ENCODE measurements at places on chromosomes 16 and 17.

DNA sequence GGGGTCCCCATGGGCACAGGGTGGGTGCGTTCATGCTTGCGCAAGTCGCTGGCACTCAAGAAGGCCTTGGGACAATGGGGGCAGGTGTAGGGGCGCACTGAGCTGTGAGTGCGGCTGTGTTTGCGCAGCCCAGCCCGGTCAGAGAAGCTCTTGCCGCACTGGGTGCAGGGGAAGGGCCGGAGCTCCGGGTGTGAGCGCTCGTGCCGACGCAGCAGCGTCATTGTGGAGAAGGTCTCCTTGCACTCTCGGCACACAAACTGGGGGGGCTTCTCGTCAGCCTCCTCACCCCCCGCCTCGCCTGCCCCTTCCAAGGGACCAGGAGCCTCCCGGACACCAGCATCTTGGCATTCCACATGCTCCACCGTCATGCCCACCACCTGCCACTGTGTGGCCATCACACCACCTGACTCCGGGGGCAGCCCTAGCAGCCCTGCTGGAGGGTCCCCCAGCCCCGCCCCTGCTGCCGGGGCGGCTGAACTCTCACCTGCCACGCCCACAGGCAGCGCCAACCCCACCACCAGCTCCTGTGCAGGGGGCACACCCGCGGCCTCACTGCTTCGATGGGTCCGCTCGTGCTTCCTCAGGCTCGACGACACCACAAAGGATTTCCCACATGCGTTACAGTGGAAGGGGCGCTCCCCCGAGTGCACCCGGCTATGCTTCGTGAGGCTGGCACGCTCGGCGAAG is 12.8 kb downstream of the ZNF668 start:
- DNase-seq, result no peak

DNA sequence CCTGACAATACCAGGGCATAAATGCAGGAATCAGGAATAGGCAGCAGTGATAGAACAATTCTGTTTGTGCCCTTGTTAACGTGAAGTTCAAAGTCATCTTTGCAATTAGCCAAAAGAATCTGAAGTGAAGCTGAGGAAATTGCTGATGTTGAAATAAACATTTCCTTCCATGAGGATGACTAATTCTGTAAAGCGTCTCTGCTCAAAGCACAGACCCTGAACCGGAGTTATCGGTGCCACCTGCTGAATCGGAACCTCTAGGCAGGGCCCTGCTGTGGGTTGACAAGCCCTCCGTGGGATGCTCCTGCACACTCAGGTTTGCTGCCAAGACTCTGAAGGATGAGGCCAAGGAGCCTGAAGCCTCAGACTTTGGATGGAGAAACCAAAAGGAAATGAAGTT is 37.0 kb upstream of the CDH1 start:
- DNase-seq, result peak; percentile 9

DNA sequence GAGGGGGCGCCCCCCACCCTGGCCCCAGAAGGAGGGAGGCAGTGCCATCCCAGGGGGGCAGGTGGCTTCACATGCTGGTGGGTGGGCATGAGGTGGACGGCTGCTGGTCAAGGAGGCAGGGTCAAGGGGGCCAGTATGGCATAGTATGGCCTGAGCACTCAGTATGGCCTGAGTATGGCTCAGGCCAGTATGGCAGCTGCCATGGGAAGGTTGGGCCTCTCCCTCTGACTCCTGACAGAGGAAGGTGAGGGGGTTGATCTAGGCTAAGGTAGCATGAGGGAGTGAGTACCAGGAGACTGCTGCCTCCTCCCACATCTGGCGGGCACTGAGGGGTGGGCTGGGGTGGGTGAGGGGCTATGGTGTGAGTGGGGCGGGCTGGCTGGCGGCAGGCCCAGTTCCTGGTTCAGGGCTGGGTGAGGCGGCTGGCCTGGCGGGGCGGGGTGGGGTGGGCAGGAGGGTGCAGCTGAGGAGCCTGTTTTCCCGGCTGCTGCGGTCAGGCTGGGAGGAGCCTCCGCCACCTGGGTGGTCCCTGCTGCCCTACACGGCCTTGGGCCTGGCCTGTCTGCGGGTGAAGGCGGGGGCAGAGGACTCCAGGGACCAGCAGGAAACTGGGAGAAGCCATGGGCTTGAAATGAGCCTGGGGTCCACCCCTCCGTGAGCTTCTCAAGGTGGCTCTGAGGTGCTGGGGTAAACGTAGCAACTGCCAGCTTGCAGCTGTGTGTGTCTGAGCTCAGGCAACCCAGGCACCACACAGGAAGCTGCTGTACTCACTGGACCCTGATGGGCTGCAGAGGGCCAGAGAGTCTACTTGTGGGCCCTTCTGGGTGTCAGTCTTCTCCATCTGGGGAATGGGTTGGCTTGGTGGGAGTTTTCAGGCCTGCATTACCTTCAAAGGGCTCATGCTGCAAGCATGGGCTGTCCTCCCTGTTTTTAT is 57.0 kb downstream of the RAI1 start:
- peak; percentile 40 for DNase-seq

DNA sequence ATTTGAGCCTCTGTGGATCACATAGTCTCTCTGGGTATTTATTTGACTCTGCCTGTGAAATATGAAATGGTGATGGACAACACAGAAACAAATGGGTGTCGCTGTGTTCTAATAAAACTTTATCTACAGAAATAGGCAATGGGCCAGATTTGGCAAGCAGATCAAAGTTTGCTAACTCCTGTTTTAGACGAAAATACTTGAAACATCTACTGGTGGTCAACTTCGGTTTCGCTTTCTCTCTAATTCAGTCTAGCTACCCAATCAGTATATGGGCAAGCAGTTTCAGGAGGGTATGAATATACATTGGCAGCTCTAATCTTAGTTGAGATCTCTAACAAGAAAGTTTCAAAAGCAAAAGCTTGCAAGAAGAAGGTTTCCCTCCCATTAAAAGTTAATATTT is 60.1 kb upstream of the DYNLRB2 start:
- no peak for DNase-seq

GRCh38 chr17:60256174-60256573 is 106.4 kb downstream of the CA4 start:
- no peak for DNase-seq

- DNase-seq, result no peak
Measured at GRCh38 chr16:89931305-89931896, 8.3 kb downstream of the TUBB3 start.

GRCh38 chr17:21191698-21192097 is 22.3 kb downstream of the TMEM11 start:
- DNase-seq, result no peak

GRCh38 chr17:75565066-75565465 is 22.5 kb upstream of the MYO15B start:
- DNase-seq, result no peak

DNA sequence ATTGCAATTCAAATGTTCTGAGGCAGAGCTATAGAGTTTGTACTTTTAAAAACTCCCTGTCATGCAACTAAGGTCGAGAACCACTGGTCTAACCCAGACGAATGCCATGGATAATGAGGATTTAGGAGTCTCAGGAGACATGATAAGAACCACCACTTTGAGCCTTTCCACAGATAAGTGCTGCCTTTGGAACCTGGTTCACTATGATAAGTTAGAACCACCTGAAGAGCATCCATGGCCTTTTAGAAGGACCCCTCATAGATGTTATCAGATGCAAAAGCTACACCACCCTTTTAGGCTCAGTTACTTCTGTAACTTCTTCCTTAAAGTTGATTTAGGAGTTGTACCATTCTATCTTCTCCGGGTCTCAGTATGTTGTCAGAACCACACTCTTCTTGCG is 350.6 kb upstream of the CCL2 start:
- no peak for DNase-seq

DNA sequence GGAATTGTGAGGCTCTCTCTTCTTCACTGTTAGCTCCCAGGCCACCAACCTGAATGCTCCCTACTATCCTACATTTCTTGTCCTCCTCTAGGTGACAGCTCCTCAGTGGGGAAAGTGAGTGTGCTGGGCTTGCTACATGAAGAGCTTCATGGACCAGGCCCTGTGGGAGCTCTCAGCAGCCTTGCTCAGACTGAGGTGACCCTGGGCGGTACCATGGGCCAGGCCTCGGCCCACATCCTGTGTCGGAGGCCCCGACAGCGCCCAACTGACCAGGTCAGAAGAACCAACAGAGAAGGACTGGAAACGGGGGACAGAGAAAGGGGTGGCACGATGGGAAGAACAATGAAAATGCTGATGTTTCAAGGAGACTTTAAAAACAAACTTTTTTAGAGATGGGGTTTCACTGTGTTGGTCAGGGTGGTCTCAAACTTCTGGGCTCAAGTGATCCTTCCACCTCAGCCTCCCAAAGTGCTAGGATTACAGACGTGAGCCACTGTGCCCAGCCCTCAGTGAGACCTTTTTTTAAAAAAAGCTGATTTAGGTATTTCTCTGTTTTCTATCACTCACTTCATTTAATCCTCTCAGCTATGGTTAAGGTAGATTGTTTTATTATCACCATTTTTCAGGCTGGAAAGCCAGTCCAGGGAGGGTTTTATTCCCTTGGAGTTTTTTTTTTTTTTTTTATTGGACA is 4.9 kb downstream of the ELP5 start:
- no peak for DNase-seq

- DNase-seq, result no peak
Measured at GRCh38 chr16:85678821-85679220, 9.9 kb downstream of the GINS2 start.

Data from fibroblast of skin of abdomen (primary cell).